Putamen (tissue), 1 donor: ENCODE measurements at places on chromosomes 4 and X.

- DNase-seq = no peak
These were observed 2.4 kb upstream of the PRRG3 start for GRCh38 chrX:151692825-151693224.

DNA sequence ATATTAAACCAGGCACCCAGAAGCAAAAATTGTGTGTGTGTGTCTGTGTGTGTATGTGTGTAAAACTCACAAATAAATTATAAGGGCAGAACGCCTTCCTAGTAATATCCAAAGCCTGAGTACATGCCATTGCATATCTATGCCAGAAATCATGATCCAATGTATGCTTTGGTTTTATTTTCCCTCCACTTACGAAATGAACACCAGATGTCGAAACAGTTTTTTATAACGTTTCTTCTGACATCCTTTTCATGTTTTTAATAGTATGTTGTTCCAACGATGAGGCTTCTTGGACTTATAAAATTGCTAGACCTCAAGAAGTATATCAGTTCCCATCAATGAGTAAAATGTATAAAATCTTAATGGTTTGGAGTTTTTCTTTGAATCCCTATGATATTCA, 55.4 kb downstream of the KCNIP4 start:
- DNase-seq = no peak

DNA sequence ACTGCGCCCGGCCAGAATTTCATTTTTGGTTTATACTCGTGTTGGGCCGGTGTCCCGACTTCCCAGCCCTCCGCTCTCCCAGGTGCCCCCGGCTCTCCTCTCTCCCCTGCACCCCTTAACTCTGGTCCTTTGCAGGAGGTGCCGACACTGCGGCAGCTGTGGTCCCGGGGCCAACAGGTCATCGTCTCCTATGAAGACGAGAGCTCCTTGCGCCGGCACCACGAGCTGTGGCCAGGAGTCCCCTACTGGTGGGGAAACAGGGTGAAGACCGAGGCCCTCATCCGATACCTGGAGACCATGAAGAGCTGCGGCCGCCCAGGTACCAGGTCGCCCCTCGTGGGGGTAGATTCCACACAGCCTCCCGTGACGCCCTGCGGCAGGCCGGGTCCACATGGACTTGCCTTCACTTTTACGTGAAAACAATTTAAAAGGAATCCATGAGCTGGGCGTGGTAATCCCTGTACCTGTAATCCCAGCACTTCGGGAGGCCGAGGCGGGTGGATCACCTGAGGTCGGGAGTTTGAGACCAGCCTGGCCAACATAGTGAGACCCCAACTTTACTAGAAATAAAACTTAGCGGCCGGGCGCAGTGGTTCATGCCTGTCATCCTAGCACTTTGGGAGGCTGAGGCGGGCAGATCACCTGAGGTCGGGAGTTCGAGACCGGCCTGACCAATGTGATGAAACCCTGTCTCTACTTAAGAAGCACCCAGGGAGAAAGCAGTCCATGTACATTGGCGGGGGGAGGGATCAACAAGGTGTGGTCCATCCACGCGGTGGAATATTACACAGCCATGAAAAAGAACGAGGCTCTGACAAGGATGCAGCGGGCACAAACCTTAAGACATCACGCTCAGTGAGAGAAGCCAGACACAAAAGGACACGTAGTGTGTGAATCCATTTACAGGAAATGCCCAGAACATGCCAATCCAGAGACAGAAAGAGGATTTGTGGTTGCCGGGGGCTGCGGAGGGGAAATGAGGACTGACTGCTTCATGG, 12.0 kb downstream of the PLCXD1 start:
- no peak for DNase-seq

- no peak for DNase-seq
These were observed 816 bp downstream of the EREG start for GRCh38 chr4:74365761-74366160.

DNA sequence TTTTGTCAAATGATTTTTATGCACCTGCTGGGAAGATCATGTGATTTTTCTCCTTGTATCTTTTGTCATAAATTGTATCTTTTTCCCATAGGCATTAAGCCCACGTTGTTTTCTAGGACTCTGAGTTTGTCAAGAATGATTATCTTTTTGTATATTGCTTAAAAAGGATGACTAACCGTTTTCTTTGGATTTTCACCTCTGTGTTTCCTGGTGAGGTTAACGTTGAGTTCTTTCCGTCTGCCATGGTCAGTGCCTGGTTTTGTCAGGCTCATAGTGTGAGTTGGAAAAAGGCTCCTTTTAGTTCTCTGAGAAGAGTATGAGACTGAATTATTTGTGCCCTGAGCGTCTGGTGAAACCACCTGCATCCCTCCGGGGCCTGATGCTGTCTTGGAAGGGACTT, 21.9 kb downstream of the PCGF3 start:
- DNase-seq = no peak

GRCh38 chr4:101806914-101807313, 16.4 kb downstream of the BANK1 start:
- no peak for DNase-seq

DNA sequence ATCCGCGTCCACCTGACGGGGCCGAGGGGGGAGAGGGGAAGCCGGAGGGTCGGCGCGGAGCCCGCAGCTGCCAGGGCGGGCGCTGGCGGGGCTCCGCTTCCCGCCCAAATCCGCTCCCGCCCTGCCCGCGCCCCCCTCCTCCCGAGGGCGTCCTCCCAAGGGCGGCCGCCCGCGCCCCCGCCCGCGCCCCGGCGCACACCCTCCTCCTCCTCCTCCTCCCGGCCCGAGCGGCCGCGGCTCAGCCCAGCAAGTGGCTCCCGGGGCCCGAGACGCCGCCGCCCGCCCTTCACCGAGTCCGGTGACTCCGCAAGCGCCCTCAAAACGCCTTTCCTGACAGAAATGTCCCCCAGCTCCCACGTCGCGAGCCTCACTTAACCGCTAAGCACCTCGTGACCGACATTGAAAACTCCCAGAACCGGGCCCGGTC, 487 bp downstream of the HMGB2 start:
- DNase-seq = peak; percentile 55

GRCh38 chr4:145315811-145316225, 135.4 kb upstream of the OTUD4 start:
- no peak for DNase-seq

- no peak for DNase-seq
These were observed 25.6 kb downstream of the ATP10D start for GRCh38 chr4:47510506-47511143.

- DNase-seq = no peak
These were observed 447.1 kb downstream of the AFF2 start for GRCh38 chrX:148947399-148947975.

- DNase-seq = no peak
These were observed 18.0 kb upstream of the TBC1D14 start for GRCh38 chr4:6891436-6892170.

DNA sequence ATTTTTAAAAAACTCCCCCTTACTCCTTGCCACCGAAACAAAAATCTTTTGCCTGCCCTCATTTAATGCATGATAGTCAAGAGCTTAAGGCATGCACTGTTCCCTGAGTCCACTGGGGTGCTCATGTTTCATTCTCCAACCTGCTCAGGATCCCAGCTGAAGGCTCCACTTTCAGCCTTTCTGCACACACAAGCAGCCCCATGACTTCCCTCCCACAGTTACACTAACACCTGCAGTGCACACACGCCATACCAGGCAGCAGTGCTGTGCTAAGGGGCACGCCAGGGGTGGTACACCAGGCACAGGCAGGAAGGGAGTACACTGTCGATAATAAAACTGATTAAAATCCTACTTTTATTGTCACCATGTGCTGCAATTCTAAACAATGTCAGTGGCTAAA, 385.2 kb downstream of the BMPR1B start:
- no peak for DNase-seq
